ENCODE measurements at places on chromosomes 6 and 20.

DNA sequence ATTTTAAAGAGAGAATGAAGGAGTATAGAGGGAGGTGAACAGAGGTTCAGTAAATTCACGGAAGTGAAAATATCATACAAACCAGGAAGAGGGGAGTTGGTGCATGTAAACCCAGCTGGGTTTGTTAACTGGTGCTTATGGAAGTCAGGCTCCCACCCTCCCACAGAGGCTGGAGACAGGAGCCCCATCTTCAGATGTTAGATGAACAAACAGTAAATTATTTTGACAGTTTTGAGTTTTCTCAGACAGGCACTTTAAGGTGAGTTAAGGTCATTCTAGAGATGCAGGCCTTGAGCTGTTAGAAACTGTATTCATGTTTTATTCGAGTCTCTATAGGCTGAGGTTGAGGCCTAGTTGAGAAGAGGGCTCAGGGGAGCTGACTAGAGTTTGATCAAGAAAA lies 41.8 kb upstream of the FUCA2 start:
- no peak for DNase-seq

GRCh38 chr20:23138682-23139081 lies 52.6 kb upstream of the CD93 start:
- DNase-seq: no peak

DNA sequence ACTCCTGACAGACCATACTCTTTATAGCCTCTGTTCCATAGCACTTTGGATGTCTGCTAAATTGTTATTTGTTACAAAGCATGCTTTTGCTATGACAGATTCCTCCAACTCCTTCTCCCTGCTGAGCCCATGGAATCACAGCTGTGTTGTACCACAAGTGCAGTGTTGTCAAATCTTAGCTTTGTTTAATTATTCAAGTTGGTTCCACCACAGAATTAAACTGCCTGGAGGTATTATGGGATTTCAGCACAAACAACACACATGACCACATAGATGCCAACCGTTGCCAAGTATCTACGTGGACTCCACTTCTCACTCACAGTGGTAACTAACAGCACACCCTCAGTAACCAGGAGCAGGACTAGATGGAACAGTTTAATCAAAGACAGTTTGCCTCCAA lies 32.7 kb upstream of the MARCKS start:
- DNase-seq: no peak

DNA sequence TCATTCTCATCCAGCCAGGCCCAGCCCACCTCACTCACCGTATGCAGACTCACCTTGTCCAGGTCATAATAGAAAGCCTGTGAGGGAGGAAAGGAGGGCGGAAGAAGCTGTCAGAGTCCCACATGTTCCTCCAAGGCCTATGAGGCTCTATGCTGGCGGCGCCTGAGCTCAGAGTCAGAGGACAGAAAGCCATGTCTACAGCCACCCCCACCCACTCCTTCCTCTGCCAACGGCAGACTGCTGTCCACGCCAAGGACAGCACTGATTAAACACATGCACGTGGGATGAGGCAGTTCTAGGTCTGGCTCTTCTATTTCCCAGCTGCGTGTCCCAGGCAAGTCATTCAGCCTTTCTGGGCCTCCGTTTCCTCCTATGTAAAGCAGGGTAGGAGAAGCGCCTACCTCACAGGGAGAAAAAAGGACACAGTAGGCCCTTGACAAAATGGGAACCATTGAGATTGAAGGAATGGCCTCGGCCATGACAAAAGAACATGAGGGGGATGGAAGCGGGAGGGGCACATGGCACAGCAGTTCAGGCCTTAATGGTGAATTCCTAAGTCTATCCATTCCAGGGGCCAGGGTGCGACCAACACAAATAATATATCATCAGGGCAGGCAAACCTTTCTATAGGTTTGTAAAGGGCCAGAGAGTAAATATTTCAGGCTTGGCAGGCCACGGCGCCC lies 80.1 kb downstream of the RIPOR3 start:
- DNase-seq: no peak

- no peak for DNase-seq
Observed at GRCh38 chr20:54014293-54014926, 56.0 kb downstream of the BCAS1 start.

DNA sequence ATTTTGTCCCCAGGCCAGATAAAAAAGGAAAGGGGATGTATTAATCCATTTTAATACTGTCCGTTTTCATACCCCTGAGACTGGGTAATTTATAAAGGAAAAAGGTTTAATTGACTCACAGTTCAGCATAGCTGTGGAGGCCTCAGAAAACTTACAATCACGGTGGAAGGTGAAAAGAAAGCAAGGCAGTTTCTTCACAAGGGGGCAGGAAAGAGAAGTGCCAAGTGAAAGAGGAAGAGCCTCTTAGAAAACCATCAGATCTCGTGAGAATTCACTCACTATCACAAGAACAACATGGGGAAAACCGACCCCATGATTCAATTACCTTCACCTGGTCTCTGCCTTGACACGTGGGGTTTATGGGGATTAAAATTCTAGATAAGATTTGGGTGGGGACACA lies 152.5 kb downstream of the IBTK start:
- DNase-seq: no peak

DNA sequence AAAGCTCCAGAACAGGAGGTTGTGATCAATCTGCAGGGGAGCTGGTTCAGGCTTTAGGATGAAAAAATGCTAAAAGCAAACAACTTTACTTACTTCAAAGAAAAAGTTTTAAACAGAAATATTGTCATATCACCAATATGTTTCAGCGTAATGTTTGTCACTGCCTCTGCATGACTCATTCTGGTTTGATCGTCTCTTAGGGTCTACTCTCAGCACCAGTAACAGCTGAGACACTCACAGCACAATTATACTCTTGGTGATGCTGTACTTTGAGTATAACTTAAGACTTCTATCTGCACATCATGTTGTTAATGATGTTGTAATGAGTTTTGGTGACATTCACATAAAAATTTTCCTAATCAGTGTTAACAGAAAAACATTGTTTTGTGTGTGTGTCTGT lies 665.4 kb downstream of the EPM2A start:
- DNase-seq: no peak

GRCh38 chr6:130829333-130829910 lies 2.2 kb downstream of the SMLR1 start:
- no peak for DNase-seq
